ENCODE measurements at places on chromosomes 5 and 9.

DNA sequence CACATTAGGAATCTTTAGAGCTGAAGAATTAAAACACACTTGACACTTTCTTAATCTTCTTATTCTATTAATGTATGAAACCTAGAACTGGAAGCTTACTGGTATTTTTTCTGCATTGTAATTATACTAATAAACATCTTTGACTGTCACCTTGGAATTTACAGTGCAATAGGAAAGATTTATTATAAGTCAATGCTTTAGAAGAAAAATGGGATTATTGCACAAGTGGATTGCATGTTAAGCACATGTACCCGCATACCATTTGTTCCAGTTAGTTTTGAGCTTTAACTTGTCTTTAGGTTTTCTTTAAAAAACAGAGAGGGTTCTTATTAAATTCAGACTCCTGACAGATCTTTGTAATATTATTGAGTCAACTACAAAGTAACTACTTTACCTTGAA lies 278.5 kb downstream of the CCDC171 start:
- DNase-seq, result no peak

DNA sequence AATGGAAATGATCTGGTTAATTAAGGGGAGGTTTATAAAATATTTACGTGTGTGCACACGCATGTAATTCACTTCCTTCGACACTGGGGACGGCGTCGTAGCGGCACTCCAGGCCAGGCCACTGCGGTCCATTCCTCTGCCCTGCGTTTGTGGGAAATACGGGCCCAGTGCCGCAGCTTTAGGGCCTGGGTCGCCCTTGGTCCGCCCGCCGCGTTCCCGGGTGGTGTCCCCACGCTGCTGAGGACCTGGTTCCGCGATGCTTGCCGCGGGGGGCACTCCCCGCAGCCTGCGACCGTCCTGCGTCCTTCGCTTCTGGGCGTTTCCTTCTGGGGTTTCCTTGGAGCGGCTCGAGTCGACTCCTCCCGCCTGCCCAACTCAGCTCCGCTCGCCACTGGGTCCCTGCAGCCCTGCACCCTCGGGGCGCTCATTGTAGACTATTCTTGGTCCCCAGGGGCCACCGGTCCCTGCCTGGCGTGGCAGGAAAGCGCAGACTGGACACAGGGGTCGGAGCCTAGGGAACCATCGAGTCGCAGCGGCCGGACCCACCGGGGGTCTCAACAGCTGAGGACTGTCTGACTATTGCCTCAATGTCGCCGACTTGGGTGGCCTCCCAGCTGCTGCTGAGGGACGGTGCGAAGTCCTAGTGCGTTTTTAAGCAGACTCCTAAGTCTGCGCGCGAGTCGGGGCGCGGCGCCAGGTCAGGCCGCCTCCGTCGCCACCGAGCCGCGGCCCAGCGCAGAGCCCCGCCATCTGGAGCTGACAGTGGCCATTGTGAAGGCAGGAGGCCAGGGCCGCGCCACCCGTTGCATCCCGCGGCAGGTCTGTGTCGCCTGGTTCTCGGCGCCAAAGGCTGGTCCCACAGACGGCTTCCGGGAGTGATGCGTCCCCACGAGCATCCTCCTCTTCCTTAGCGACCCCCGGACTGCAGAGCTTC lies 4.4 kb upstream of the IRX1 start:
- DNase-seq, result no peak

GRCh38 chr5:95729115-95730010 lies 1.8 kb upstream of the RHOBTB3 start:
- no peak for DNase-seq

DNA sequence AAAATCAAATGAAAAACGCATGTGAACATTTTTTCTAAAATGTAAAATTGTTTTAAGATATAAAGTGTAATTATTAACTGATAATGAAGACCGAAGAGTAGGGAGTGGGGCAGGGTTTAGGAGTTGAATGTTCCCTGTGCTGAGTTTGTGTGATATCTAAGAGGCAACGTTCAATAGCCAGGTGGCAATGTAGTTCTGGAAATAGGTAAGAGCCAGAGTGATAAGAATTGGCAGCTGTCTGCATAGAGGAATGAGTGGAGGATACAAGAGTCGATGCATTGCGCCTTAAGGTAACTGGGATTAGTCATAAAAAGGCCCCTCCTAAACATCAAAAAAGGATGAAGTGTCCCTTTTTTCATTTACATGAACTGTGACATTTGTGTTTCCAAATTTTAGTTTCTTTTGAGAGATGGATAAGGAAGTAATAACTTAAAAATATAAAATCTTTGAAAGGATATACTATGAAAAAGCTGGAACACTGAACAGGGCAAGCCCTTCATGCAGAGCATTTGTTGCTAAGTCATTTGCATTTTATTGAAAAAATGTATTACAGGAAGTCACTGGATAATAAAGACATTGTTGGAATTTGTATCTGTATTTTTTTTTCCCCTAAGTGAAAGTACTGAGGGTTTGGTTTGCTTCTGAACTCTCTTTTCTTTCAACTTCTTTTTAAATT lies 659.3 kb downstream of the ACTL7B start:
- DNase-seq, result no peak

DNA sequence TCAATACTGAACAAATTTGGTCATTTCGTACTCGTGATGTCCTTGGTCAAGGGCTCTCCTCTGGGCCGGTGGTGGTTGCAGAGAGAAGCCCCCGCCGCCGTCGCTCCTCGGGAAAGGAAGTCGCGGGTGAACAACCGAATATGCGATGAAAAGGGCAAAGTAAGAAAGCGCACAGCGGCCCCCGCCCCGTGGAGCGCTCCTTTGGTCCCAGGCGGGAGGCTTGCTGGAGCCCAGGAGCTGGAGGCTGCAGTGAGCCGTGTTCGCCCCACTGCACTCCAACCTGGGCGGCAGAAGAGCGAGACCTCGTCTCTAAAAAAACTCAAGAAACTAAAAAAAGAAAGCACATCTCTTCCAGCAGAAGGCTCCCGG lies 108.4 kb upstream of the LARP1 start:
- no peak for DNase-seq

DNA sequence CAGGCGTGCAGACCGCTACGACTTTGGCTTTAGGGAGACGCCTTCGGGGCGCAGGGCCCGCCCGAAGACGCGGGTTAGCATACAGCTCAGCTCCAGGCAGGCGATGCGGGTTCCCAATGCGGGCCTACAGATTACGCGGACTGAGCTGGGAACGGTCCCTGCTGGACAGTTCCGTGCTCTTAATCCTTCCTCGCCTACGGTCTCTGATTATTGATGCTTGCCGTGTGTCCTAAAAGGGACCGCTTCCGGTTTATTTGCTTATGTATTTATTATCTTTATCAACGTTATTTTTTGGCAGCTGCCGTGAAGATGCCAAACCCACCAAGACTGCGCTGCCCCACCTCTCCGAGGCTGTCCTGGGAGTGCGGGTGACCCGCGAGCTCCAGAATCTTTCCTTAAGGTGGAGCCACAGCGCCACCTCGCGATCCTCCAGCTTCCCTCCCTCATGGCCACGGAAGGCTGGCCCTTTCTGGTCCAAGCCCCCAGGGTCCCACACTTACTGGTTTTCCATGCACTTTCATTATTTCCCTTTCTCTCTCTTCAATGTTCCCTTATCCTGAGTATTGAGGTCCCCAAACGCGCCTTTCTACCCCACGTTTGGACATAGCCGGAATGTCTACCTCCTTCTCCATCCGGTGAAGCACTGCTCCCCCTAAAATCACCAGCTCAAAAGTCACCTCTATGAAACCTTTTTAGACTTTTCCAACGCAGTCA lies 7.0 kb upstream of the EBF1 start:
- DNase-seq, result no peak

DNA sequence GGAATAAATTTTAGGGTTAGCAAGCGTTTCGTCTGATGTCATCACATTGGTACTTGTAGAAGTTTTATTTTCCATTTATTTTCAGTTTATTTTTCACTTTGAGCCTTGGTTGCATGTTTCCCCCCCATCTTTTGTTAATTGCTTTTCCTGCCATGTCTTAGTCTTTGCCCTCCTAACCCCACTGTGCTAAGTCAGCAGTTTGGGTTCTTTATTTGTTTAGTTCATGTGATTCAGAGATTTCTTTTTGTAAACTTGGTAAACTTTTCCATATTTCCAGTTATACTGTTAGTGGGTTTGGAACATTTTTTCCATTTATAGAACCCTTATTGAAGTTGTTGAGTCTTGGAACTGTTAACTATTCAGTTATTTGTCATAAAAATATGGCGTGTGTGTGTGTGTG lies 252.9 kb upstream of the ANKH start:
- DNase-seq, result no peak
